ENCODE measurements at places on chromosomes 11 and 22. TPM values are rescaled to one million over a fixed set of nuclear protein-coding genes. Genes with fewer than 3 reads are reported as not detected.

The HPX gene
- 28.6 TPM for total RNA-seq

The KCNJ1 gene
- total RNA-seq: not detected

The LDHAL6A gene
- total RNA-seq: 0.28 TPM

The CRYAB gene
- total RNA-seq: 179 TPM

The HDAC10 gene
- 40.5 TPM for total RNA-seq

The FBLN1 gene
- total RNA-seq: 644 TPM

The CARNS1 gene
- 3.3 TPM for total RNA-seq

The CD6 gene
- 2.0 TPM for total RNA-seq

DNA sequence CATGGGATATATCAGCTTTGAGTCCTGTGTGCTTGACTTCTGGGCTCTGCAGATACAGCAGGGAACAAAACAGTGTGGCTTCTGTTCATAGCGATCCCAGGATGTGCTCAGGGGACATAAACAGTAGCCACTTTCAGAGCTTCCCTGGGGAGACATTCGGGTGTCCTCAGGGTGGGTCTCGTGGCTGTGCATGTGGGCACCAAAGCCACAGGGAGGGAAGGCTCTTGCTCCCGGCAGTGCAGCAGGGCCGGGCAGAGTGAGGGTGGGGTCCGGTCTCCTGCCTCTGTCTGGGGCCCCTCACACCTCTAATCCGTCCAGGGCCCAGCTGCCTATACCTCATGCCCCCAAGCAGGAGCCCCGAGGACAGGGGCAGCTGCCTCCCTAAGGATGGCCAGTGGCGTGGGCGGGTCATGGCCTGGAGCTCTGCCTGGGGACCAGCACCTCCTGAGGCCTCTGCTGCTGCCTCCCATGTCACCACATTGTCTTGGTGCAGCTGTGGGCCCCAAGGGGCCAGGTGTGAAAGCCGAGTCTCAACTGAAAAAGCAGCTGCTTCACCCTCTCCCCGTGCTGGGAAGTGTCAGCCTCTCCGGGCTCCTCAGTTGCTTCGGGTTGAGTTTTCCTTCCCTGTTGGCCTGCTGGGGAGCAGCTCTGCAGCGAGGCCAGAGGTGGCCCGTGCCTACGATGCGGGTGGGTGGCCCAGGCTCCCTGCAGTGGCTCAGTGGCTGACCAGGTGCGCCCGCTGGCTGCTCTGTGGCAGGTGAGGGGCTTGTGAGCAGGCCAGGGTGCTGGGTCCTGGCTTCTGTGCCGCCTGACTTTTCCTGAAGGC is 3.8 kb downstream of the TPCN2 start:
- DNase-seq: no peak

DNA sequence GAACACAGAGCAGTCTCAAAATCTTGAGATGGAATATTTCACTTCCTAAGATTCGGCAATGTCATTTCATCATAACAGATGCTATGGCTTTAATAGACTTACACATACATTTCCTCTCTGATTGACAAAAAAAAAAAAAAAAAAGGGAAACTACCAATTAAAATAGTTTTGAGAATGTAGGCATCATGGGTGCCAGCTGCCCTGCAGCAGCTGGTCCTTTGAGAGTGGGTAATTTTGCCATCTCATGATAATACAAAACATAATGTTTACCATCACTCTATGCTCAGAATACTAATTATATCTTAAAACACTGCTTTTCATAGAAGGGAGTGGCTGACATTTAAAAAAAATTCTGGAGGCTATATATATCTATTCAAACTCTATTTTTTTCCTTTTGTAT is 775.6 kb upstream of the CCDC90B start:
- no peak for DNase-seq

DNA sequence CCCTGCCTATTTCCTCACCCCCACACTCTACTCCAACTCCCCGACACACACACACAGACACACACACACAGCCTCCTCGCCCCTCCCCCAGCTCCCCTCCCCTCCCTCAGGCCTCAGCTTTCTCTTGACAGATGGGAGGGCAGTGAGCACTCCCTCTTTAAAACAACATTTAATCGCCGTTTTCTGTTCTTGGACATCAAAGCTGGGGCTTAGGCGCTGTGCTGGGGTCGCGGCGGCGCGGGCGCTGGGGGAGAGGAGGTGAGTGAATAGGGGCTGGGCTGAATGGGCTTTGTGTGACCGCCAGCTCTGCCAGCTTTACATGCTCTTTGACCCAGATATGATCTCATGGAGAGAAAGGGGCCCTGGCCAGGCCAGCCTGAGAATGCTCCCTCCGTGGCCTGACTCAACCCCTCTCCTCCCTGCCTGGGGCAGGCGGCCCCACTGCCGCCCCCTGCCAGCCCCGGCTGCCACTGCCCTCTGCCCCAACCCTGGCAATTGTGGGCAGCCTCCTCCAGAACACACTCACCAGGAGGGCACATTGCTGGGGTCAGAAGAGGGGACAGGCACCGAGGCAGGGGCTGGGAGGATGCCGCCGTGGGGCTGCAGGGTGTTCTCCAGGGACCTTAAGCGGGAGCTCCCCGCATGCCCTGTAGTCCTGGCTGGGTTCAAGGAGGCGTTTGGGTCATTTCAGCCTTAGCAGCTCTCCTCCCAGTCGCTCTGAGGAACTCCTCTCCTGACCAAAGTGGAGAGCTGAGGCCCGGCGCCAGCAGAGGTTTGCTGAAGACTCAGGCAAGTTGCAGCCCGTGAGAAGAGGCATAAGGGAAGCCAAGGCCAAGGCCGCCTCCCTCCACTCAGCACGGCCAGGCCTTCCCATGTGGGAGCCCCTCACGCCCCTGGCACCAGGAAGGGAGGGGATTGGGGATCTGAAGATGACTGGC is 38.3 kb upstream of the NNMT start:
- DNase-seq: peak; percentile 84

GRCh38 chr11:16840951-16841350 is 102.5 kb downstream of the C11orf58 start:
- no peak for DNase-seq

DNA sequence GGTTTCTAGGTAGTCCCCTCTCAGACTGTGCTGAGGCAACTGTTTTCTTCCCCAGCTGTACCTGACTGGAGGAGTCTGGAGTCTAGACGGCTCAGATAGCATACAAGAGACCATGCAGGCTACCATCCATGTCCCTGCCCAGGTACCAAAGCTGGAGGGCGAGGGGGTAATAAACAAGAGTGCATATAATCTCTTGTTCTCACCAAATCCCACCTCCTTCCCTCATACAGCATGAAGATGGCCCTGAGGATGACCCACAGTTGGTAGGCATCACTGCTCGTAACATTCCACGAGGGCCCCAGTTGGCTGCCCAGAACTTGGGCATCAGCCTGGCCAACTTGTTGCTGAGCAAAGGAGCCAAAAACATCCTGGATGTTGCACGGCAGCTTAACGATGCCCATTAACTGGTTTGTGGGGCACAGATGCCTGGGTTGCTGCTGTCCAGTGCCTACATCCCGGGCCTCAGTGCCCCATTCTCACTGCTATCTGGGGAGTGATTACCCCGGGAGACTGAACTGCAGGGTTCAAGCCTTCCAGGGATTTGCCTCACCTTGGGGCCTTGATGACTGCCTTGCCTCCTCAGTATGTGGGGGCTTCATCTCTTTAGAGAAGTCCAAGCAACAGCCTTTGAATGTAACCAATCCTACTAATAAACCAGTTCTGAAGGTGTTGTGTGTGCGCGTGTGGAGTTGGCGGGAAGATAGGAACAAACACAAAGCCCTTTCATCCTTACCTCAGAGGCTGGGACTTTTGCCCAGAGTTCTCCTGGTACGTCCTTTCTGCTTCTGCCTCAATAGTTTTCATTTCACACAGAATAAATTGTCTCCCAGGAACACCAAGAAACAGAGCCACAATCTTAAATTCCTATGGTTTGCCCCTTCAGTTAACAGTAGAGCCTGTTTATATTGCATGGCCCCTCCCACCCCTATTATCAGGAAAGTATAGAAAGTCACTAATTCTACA is 8.5 kb downstream of the HMBS start:
- DNase-seq: no peak

- no peak for DNase-seq
Observed at GRCh38 chr11:30106222-30107181, 89.7 kb upstream of the KCNA4 start.

- DNase-seq: no peak
Observed at GRCh38 chr22:11598492-11599440, 3929.2 kb upstream of the OR11H1 start.

- DNase-seq: peak; percentile 37
Observed at GRCh38 chr11:116601814-116602636, 170.8 kb downstream of the BUD13 start.

DNA sequence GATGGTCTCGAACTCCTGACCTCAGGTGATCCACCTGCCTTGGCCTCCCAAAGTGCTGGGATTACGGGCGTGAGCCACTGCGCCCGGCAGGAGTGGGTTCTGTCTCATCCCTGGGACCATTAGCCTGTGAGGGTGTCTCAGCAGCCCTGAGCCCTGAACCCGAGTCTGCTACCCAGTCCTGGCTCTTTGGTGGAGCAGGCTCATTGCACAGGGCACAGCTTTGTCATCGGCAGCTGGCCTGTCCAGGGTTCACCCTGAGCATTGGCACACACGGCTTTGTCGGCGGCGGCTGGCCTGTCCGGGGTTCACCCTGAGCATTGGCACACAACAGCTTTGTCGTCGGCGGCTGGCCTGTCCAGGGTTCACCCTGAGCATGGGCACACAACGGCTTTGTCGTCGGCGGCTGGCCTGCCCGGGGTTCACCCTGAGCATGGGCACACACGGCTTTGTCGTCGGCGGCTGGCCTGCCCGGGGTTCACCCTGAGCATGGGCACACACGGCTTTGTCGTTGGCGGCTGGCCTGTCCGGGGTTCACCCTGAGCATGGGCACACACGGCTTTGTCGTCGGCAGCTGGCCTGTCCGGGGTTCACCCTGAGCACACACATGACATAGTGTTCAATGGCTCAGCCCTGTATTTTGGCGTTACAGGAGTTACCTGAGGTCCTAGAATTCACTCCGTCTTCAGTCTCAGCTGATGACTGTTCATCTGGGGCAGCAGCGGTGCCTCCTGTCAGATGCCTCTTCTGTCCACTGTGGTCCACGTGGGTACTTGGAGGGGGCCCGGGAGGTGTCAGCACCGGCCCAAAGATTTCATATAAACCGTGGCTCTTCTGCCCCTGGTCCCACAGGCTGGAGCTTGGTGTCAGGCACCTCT is 1082.5 kb downstream of the BRD1 start:
- no peak for DNase-seq

GRCh38 chr11:124339396-124340141 is 19.6 kb upstream of the OR8D2 start:
- no peak for DNase-seq

GRCh38 chr22:26780521-26780920 is 123.1 kb downstream of the MIAT start:
- DNase-seq: no peak

GRCh38 chr11:29161191-29161590 is 855.6 kb downstream of the KCNA4 start:
- DNase-seq: no peak

DNA sequence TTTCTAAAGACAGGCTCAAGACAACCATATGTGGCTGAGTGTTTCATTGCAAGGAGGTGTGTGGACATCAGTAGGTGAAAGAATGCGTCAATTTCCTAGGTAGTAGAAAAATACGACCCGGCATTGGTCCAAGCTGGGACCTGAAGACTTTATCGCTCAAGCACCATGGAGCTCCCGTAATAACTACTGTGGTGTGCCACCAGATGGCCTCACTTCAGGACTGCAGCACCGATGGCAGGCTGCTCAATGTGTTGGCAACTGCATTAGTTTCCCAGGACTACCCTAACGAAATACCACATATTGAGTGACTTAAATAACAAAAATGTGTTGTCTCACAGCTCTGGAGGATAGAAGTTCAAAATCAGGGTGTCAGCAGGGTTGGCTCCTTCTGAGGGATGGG is 72.4 kb upstream of the FAT3 start:
- DNase-seq: no peak

GRCh38 chr22:31947296-31947695 is 3.0 kb downstream of the YWHAH start:
- DNase-seq: no peak

DNA sequence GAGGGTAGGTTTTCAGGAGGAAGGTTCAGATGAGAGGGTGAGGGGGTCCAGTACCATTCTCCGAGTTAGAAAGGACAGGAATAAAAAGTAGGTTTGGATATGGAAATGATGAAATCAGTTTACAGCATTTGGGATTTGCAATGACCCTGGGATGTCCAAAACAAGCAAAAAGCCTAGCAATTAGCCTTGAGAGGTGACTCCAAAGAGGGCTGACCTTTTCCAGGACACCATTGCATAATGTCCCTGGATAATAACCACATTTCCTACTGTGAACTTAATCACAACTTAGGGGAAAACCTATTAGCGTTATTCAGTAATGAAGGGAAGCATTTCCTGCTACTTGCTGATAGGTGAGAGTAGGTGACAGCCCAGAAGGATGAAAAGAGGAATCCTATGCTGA is 101.4 kb upstream of the ARHGAP42 start:
- DNase-seq: no peak

- DNase-seq: no peak
Observed at GRCh38 chr11:45890886-45891550, 5.6 kb downstream of the MAPK8IP1 start.

GRCh38 chr22:48581796-48582469 is 1245.7 kb downstream of the BRD1 start:
- DNase-seq: no peak

GRCh38 chr11:36400766-36401455 is 104.8 kb downstream of the PRR5L start:
- DNase-seq: no peak

DNA sequence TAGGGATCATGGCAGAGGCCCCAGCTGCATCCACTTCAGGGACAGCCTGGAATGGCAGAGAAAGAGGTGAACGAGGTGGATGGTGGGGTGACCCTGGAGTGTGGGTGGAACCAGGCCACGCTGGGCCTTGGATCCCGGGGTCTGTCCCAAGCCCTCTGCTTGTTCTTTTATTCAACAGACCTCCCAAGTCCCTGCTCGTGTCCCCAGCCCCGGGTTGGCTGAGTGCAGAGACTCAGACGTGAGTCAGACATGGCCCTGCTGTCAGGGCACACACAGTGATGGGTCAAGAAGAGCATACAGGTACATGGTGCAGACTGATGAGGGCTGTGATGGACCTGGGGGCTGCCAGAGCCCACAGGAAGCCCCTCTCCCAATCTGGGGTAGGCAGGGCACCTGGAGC is 6.6 kb downstream of the ARHGAP8 start:
- DNase-seq: no peak

- peak; percentile 46 for DNase-seq
Observed at GRCh38 chr11:133064152-133064877, 468.0 kb downstream of the OPCML start.

- no peak for DNase-seq
Observed at GRCh38 chr11:100727410-100727809, 40.3 kb downstream of the ARHGAP42 start.

GRCh38 chr11:36783808-36784207 is 185.8 kb upstream of the RAG2 start:
- DNase-seq: no peak

GRCh38 chr11:10824888-10825287 is 16.2 kb upstream of the EIF4G2 start:
- no peak for DNase-seq

DNA sequence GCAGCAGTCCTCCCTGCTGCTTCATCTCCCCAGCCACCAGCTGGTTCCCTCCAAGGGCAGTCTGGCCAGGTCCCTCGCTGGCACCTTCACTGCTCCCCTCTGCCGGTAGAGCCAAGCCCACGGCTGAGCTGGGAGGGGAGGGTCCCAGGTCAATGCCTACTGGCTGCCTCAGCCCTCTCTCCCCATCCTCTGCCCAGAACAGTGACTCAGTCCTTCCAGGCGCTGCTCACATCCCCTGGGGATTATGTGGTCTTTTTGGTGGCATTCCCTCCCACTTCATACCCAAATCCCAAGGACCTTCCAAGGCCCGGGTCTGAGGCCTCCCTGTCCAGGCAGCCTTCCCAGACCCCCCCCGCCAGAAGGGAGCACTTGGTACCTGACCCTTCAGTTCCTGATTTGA is 44.9 kb downstream of the WNT7B start:
- no peak for DNase-seq

GRCh38 chr22:29604076-29604360 is 585 bp downstream of the NF2 start:
- DNase-seq: no peak
